ENCODE measurements at places on chromosomes 3 and 15. TPM values are rescaled to one million over a fixed set of nuclear protein-coding genes. Genes with fewer than 3 reads are reported as not detected.

GRCh38 chr3:161552984-161553560 lies 56.5 kb downstream of the OTOL1 start:
- peaks cover 4% of the 10 kb centered on the region for H3K27me3 ChIP-seq
- H3K36me3 ChIP-seq, result no peaks in the 10 kb centered on the region
- no peak overlapping the region for H3K27ac ChIP-seq
- H3K4me3 ChIP-seq, result no peak overlapping the region

GRCh38 chr3:106380232-106380631 lies 511.4 kb upstream of the CBLB start:
- H3K36me3 ChIP-seq, result no peaks in the 10 kb centered on the region
- no peak for DNase-seq
- H3K4me1 ChIP-seq, result no peaks in the 10 kb centered on the region

- peaks cover 10% of the 10 kb centered on the region for H3K4me1 ChIP-seq
- no peak overlapping the region for H3K4me3 ChIP-seq
- H3K27ac ChIP-seq, result no peak overlapping the region
- H3K36me3 ChIP-seq, result peaks cover 2% of the 10 kb centered on the region
Measured at GRCh38 chr15:42011074-42011473, 9.8 kb downstream of the PLA2G4E start.

- H3K36me3 ChIP-seq, result peaks cover 3% of the 10 kb centered on the region
- DNase-seq, result no peak
- H3K4me3 ChIP-seq, result no peak overlapping the region
- peaks cover 13% of the 10 kb centered on the region for H3K4me1 ChIP-seq
- no peaks in the 10 kb centered on the region for H3K27me3 ChIP-seq
- no peak overlapping the region for H3K27ac ChIP-seq
Measured at GRCh38 chr3:31291818-31292217, 240.9 kb upstream of the STT3B start.

DNA sequence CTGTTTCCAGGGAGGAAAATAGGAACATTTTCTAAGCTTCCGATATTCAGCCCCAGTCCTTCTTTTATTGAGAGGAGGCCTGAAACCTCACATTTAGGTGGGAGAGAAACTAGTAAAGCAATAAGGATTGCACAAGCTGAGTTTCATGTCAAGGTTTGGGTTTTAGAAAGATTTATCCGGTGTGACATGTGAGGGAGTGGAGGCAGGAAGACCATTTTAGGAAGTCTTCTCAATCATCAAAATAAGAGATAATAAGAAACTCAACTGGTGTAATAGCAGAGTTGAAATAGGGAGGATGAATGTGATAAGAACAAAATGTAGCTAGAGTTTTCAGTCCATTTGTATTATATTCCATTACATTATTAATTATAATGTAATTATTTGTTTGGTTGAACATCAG lies 27.7 kb upstream of the CLDN16 start:
- H3K4me3 ChIP-seq, result no peak overlapping the region
- no peaks in the 10 kb centered on the region for H3K4me1 ChIP-seq
- H3K36me3 ChIP-seq, result no peaks in the 10 kb centered on the region
- DNase-seq, result no peak
- H3K27ac ChIP-seq, result no peak overlapping the region

DNA sequence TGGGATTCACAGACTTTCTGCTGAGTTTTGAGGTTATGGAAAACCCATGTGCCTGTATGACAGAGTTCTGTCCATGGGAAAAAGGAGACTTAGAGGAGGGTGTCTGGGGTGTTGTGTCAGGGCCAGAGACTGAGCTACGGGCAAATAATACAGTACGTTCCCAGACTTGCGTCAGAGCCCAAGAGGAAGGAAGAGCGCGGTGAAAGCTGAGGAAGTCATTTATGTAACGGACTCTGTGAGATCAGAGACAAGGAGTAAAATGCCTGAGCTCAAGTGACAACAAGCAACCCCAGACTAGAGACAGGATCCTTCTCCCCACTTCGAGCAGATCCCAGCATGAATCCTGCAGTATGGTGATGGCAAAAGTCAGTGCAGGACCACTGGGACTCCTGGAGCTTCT lies 368.6 kb upstream of the MCTP2 start:
- no peak overlapping the region for H3K27ac ChIP-seq
- H3K4me3 ChIP-seq, result peak overlapping the region; percentile 29
- peaks cover 24% of the 10 kb centered on the region for H3K27me3 ChIP-seq
- no peaks in the 10 kb centered on the region for H3K36me3 ChIP-seq
- DNase-seq, result no peak

- H3K27me3 ChIP-seq, result peaks cover 3% of the 10 kb centered on the region
- H3K4me1 ChIP-seq, result peaks cover 6% of the 10 kb centered on the region
- no peak overlapping the region for H3K4me3 ChIP-seq
- H3K27ac ChIP-seq, result no peak overlapping the region
- no peak for DNase-seq
Measured at GRCh38 chr15:60917461-60918145, 311.5 kb downstream of the RORA start.

DNA sequence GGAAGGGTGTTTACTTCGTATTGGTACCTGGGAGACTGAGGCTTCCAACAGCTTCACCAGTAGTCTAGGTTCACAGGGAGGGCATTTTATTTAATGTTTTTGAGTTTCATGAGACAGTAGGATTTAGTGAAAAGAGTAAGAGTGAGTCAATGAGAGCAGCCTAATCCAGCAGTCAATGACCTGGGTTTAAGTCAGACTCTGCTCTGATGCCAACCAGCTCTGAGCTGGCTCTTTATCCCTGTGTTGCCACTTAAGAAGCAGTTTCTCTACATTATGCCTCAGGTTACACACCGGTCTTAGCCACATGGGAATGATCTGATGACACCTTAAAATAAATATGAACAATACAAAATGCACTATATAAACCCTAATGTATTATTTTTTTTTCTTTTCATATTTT lies 59.4 kb upstream of the KCNMB2 start:
- no peaks in the 10 kb centered on the region for H3K36me3 ChIP-seq
- no peaks in the 10 kb centered on the region for H3K4me1 ChIP-seq
- DNase-seq, result no peak

DNA sequence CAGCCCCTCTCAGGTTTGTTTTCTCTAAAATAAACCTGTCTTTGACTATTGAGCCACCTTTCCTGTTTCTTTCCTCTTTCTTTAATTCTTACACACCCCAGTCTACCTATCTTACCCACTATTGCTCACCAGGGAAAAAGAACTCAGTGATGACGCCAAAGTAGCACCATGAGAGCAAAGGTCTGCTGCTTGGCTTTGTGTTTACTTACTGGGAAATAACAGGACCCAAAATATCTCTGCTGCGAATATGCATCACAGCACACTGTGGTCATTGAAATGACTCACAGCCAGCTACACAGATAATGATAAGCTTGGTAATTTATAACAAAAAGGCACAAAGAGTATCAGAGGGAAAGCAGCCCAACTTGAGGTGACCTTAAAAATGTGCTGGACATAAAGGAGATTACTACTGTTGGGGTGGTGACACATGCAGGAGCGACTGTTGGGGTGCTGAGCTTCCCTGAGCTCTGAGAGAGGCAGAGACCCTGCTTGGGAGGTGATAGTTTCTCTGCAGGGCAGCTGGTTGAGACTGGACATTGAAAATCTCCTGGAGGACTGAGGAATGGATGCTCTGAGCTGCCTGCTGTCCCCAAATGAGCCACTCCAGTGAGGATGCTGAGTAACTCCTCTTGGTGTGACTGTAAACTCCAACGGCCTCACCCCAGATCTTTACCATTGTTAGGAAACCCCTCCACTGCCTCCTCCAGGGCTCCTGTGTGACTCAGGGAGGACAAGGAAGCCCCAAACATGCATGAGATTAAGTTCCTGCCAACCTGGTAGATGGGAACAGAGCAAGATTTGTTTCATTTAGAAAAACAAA lies 14.5 kb downstream of the EFCAB12 start:
- H3K4me3 ChIP-seq, result no peak overlapping the region
- no peaks in the 10 kb centered on the region for H3K4me1 ChIP-seq
- H3K36me3 ChIP-seq, result no peaks in the 10 kb centered on the region
- DNase-seq, result no peak

DNA sequence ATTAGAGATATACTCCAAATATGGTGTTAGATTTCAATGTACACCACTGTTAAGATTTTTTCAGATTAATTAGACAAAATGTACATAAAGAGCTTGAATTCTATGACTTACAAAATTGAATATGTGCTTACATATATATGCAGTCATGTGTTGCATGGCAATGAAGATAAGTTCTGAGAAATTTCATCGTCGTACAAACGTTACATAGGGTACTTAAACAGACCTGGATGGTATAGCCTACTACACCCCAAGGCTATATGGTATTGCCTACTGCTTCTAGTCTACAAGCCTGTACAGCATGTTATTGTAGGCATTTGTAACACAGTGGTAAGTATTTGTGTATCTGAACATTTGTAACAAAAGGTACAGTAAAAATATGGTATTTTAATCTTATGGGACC lies 9.3 kb downstream of the IL16 start:
- no peak overlapping the region for H3K4me3 ChIP-seq
- DNase-seq, result no peak
- no peaks in the 10 kb centered on the region for H3K4me1 ChIP-seq
- H3K27ac ChIP-seq, result no peak overlapping the region
- H3K27me3 ChIP-seq, result peaks cover 9% of the 10 kb centered on the region

- no peaks in the 10 kb centered on the region for H3K27me3 ChIP-seq
- H3K36me3 ChIP-seq, result no peaks in the 10 kb centered on the region
- H3K4me1 ChIP-seq, result no peaks in the 10 kb centered on the region
Measured at GRCh38 chr3:22746221-22746620, 456.9 kb upstream of the UBE2E2 start.

DNA sequence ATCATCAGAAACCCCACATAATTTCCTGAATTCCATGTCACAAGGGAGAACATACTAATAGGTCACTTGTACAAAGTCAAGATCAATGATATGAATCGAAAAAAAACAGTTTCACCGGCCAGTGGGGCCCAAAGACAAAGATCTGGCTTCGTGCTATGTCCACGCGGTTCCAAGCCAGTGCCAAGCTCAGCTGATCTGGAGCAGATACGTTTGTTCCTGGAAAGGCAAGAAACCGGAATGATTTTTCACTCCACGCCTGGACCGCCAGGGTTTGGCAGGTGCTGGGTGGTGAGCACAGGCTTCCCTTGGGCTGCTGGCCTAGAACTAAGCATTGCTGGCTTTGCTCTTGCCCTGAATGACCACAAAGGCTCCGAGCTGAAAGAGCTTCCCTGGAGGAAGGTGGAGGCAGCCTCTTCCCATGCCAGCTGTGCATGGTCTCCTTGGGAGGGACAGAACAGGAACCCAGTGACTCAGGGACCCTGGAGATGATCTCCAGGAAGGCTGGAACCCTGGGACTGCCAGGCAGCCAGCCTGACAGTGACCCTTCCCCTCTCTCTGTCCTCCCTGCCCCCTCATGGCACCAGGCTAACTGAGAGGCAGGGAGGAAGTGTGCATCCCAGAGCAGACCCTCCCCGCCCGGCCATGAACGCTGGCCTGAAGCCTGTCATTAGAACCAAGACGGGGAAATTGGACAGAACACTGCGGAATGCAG lies 40.9 kb downstream of the TRPM1 start:
- H3K27ac ChIP-seq, result no peak overlapping the region
- H3K4me1 ChIP-seq, result no peaks in the 10 kb centered on the region
- no peak for DNase-seq
- peaks cover 17% of the 10 kb centered on the region for H3K27me3 ChIP-seq
- H3K36me3 ChIP-seq, result peaks cover 1% of the 10 kb centered on the region

- DNase-seq, result no peak
- peaks cover 17% of the 10 kb centered on the region for H3K27me3 ChIP-seq
- H3K4me3 ChIP-seq, result no peak overlapping the region
- H3K36me3 ChIP-seq, result no peaks in the 10 kb centered on the region
- peaks cover 5% of the 10 kb centered on the region for H3K4me1 ChIP-seq
Measured at GRCh38 chr3:19881036-19881435, 53.0 kb downstream of the EFHB start.

DNA sequence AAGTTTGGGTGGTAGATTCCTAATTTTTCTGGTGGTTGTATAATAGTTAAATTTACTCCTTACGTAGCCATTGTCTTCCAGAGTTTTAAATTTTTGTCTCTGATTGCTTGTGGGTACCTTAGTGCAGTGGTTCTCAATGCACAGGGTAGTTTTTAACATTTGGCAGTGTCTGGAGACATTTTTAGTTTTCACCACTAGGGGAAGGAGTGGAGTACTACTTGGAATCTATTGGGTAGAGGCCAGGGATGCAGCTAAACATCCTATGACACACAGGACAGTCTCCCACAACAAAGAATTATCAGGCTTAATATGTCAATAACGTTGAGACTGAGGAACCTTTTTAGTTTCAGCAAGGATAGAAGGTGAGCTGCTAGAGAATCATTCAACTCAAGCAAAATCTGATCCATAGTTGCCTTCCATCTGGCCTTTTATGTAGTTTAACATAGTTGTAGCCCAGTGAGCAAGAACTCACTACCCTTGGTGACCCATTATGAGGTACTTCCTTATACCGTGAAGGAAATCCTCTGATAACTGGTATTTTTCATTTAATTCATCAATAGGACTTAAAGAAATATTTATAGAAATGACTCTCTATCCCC lies 8.6 kb upstream of the STX19 start:
- no peaks in the 10 kb centered on the region for H3K4me1 ChIP-seq
- H3K36me3 ChIP-seq, result no peaks in the 10 kb centered on the region
- H3K27me3 ChIP-seq, result no peaks in the 10 kb centered on the region

ZNF445 gene
- 27.2 TPM for total RNA-seq

EOGT gene
- 15.3 TPM for total RNA-seq

MESP2 gene
- not detected for total RNA-seq
